Upper lobe of right lung (tissue), 1 donor: ENCODE measurements at places on chromosomes 12 and 14. TPM values are rescaled to one million over a fixed set of nuclear protein-coding genes. Genes with fewer than 3 reads are reported as not detected.
A peak's percentile ranks its signal among the peaks of the same experiment; 100 is the strongest.

DNA sequence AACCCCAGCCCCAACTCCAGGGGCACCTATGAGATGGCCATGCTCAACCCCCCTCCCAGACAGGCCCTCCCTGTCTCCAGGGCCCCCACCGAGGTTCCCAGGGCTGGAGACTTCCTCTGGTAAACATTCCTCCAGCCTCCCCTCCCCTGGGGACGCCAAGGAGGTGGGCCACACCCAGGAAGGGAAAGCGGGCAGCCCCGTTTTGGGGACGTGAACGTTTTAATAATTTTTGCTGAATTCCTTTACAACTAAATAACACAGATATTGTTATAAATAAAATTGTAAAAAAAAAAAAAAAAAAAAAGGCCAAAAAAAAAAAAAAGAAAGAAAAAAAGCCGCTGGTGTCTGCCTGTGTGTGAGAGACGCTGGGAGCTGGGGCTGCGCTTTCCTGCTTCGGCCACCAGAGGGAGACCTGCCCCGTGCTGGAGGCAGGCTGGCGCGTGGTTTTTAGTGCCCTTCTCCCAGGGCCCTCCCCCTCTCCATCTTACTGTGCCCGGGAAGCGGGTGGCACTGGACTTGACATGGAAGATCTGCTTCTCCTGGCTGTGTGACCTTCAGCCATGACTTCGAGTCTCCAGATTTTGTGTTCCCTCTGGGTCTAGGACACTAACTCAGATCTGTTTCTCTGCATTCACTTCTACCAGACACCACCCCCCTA is 3.4 kb upstream of the NXPH4 start:
- peaks cover 38% of the 10 kb centered on the region for H3K27me3 ChIP-seq
- H3K36me3 ChIP-seq, result peaks cover 34% of the 10 kb centered on the region
- H3K27ac ChIP-seq, result no peak overlapping the region
- peak; percentile 92 for DNase-seq
- H3K4me1 ChIP-seq, result peaks cover 24% of the 10 kb centered on the region

PLCZ1 gene
- not detected for total RNA-seq

FAM222A gene
- total RNA-seq, result 6.2 TPM

- no peaks in the 10 kb centered on the region for H3K36me3 ChIP-seq
- peaks cover 21% of the 10 kb centered on the region for H3K4me1 ChIP-seq
- no peak for DNase-seq
- peak overlapping the region; percentile 95 for H3K4me3 ChIP-seq
- peak overlapping the region; percentile 98 for H3K27ac ChIP-seq
Observed at GRCh38 chr14:23286902-23287479, 1.1 kb upstream of the HOMEZ start.

GPX2 gene
- total RNA-seq, result 0.69 TPM

- no peaks in the 10 kb centered on the region for H3K36me3 ChIP-seq
- H3K4me3 ChIP-seq, result no peak overlapping the region
- no peak overlapping the region for H3K27ac ChIP-seq
- H3K27me3 ChIP-seq, result no peaks in the 10 kb centered on the region
Observed at GRCh38 chr12:9372202-9372601, 164.0 kb upstream of the PZP start.

GRCh38 chr14:22007784-22008412 is 334.3 kb upstream of the OR4E1 start:
- no peaks in the 10 kb centered on the region for H3K36me3 ChIP-seq
- H3K4me1 ChIP-seq, result peaks cover 12% of the 10 kb centered on the region
- H3K27me3 ChIP-seq, result no peaks in the 10 kb centered on the region
- no peak for DNase-seq

DNA sequence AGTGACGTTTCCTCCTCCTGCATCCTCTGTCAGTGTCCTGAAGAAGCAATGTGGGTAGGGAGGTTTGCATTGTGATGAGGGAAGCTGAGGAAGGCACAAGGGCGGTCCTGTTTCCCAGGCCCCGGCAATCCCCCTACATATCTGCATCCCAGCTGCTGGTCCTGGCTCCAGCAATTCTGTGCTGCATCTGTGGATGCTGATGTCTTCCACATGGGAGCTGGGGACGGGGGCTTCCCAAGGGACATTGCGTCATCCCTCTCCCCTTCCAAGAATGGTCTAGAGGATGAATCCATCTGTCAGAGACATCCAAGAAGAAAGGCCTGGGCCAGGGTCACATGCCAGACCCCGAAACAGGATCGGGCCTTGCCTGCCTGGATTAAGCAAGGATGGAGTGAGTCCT is 52.1 kb downstream of the TSPAN11 start:
- no peak for DNase-seq
- no peaks in the 10 kb centered on the region for H3K36me3 ChIP-seq
- no peak overlapping the region for H3K27ac ChIP-seq
- H3K4me1 ChIP-seq, result no peaks in the 10 kb centered on the region

NEMF gene
- total RNA-seq, result 57.4 TPM

GUCY2C gene
- total RNA-seq, result not detected

KRT74 gene
- total RNA-seq, result not detected

TEX22 gene
- total RNA-seq, result 3.2 TPM

DNA sequence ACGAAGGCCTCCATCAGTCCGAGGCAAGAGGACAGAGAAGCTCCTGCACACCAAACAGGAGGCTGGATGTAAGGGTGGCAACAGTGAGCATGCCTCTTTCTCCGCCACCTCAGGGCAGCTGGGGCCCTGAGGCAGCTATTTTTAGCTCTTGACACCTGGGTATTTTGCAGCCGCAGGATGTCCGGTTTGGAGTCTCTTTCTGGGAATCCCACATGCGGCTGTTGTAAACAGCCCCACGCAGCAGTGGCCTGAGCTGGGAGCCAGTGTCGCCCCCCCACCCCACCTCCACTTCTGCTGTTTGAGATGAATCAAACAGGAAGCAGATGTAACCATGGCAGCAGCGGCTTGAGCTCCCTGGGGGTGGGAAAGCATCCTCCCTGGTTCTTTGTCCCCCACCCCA is 11.7 kb downstream of the HDAC7 start:
- peak overlapping the region; percentile 19 for H3K4me3 ChIP-seq
- H3K27ac ChIP-seq, result peak overlapping the region; percentile 97
- no peaks in the 10 kb centered on the region for H3K36me3 ChIP-seq
- no peaks in the 10 kb centered on the region for H3K27me3 ChIP-seq
- H3K4me1 ChIP-seq, result peaks cover 98% of the 10 kb centered on the region

DNA sequence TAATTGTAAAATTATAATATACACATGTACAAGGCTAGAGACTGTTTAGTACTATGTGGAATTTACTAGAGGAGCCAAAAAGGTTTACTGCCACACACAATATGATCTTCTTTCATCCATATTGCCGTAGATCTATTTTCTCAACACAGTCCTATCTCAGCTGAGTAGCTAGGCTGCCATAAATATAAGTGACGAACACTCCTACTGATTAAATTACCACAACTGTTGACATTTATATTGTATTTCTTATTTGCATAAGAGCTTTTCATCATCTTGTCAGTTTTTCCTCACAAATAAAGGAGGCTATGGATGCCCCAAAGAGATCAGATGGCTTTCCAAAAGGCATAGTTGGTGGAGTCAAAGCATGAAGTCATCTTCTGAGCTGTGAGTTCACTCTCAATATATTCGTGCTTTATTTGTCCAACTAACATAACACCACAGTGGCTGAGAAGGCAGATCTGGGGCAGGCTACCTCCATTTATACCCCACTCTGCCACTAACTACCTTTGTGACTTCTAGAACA is 78.6 kb downstream of the CCDC59 start:
- H3K4me3 ChIP-seq, result no peak overlapping the region
- no peak for DNase-seq
- H3K36me3 ChIP-seq, result no peaks in the 10 kb centered on the region
- H3K4me1 ChIP-seq, result no peaks in the 10 kb centered on the region
- no peaks in the 10 kb centered on the region for H3K27me3 ChIP-seq

C12orf54 gene
- not detected for total RNA-seq

DNA sequence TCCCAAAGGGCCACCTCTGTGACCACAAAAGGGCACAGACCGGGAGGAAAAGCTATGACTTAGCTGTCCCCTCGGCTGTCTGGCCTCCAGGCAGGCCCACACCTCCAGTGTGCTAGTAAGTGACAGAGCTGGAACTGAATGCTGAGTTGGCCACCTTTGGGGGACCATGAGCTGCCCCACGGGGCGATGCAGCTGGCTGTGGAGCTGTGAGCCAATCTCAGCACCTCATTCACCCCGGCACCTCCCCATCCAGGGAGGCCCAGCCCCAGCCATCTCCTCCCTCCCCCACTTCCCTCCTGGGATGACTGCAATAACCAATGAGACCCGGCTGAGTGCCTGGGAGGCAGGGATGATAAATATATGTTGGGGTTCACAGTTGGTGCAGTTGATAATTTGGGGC is 12.2 kb upstream of the TESC start:
- peak; percentile 52 for DNase-seq
- no peak overlapping the region for H3K4me3 ChIP-seq
- no peaks in the 10 kb centered on the region for H3K4me1 ChIP-seq
- no peaks in the 10 kb centered on the region for H3K36me3 ChIP-seq
- no peak overlapping the region for H3K27ac ChIP-seq
- H3K27me3 ChIP-seq, result no peaks in the 10 kb centered on the region
